Left kidney (tissue), 8 donors: ENCODE measurements at places on chromosomes 7 and 10.
A peak's percentile ranks its signal among the peaks of the same experiment; 100 is the strongest.

- no peak for DNase-seq
These were observed 19.5 kb upstream of the MUC3A start for GRCh38 chr7:100929808-100930174.

DNA sequence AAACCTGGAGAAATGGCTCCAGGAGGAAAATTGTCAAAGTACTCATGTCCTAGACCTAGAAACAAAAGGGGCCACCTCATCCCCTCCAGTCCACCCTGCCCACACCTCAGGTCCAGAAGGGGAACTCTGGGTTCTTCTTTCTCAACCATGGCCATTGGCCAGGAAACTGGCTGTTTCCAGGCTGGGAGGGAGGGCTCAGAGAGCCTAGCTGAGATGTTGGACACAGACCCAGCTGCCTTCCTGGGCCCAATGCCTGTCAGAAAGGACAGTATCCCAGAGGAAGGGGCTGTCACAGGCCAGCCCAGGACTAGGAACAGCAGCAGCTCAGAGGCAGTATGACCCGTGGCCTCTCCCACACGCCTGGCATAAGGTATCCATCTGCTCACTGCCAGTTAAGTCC, 9.6 kb downstream of the GRID1 start:
- DNase-seq = no peak

GRCh38 chr10:78760463-78761310, 308.1 kb upstream of the ZMIZ1 start:
- DNase-seq = no peak

GRCh38 chr10:63430999-63431356, 34.8 kb downstream of the JMJD1C start:
- no peak for DNase-seq

DNA sequence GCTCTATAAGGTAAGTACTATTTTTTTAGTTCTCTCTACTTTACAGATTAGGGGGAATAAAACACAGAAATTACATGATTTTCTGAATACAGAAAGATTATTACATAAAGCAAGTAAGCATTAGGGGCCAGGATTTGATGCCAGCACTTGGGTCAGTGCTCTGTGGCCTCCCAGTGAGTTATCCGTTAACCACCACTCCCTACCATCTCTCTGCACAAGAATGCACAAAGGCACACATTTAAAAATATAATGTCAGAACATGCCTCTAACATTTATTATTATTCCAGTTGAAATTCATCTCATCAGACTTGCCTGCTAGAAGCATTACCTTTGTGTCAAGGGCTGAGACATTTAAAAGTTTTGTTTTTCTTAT, 59.0 kb downstream of the MET start:
- DNase-seq = no peak

GRCh38 chr10:79065091-79065551, 3.6 kb upstream of the ZMIZ1 start:
- DNase-seq = no peak

GRCh38 chr7:128324368-128324680, 19.4 kb downstream of the RBM28 start:
- DNase-seq = no peak

GRCh38 chr10:124339119-124340032, 79.3 kb downstream of the OAT start:
- DNase-seq = no peak

- no peak for DNase-seq
These were observed 222.2 kb upstream of the SH2B2 start for GRCh38 chr7:102064361-102065025.

DNA sequence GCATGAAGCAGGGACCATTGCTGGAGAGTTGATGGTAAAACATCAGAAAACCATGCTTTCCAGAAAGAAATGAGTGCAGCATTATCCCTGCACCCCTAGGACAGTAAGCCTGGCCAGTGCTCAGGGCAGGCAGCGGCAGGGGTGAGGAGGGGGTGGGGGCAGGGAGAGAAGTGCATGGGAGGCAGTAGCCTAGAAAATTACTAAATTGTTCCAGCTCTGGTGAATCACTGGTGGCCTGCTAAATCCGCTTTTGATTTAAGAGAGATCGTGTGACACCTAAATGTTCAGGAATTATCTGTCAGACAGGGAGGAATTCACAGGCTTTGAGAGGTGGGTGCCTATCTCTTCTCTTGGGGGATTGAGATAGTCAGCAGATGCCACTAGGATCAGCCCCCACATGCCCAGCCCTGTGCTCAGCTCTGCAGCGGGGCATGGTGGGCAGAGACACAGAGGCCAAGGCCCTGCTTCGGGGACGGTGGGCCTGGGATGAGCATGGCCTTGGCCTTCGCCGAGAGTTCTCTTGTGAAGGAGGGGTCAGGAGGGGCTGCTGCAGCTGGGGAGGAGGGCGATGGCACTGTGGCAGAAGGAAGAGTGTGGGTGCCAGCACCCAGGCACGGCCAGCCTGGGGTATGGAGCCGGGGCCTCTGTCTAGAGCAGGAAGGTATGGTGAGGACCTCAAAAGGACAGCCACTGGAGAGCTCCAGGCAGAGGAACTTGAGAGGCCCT, 5.0 kb upstream of the AQP1 start:
- no peak for DNase-seq

GRCh38 chr7:69739190-69739589, 140.9 kb downstream of the AUTS2 start:
- no peak for DNase-seq

DNA sequence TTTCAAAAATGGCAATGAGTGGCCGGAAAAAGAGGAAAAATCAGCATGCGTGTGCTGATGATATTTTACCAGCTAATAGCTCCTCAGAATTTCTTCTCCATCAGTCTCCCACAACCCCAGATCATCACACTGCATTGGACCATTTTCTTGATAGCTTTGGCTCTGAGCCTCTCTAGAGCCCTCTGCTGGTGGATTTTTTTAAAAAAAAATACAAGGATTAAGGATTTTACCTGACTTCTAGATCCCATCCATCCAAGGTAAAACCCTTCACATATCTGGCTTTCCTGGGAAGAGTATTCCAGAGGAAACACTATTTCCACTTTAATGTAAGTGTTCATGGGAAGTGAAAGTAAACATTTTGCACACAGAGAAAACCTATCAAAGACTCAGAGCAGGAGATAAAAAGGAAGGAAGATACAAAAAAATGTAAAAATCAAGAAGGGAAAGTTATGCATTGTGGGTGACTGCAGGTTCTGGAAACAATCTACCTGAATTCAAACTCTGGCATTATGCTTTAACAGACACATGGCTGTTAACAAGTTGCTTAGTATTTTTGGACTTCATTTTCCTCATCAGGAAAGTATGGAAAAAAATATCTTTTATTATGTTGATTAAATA, 380.9 kb downstream of the LRRTM3 start:
- peak; percentile 15 for DNase-seq

GRCh38 chr10:117569610-117570390, 27.3 kb downstream of the EMX2 start:
- peak; percentile 14 for DNase-seq
